ENCODE measurements at places on chromosomes 7 and 10.

GRCh38 chr7:46034056-46034768 lies 113.1 kb upstream of the IGFBP3 start:
- H3K36me3 ChIP-seq, result no peaks in the 10 kb centered on the region
- peak overlapping the region; percentile 66 for H3K27ac ChIP-seq
- DNase-seq, result peak; percentile 55
- H3K4me3 ChIP-seq, result no peak overlapping the region

DNA sequence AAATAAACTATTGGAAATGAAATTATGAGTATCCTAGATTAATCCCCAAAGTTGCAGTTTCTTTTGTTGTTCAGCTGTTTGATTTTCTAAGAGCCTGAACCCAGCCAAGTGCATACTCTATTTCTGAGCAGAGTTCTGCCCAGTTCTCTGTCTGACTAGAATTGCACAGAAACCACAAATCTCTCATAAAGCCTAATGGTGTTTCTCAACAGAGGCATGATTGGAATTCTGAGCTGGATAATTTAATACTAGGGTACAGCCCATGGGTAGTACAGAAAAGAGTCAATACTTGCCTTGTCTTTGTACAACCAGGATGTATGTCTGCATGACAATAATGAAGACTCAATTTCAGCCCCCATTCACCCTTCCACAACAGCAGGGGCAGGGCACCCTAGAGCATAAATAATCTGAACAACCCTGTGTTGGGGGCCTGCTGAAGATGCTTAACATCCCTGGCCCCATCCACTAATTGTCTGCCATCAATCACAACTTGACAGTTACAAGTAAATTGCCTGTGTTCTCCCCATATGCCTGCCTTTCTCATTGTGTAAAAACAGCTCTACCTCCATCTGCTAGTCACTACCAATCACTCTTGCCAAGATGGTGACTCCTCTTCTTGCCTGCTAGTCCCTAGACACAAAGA lies 114.4 kb downstream of the NPSR1 start:
- H3K4me3 ChIP-seq, result no peak overlapping the region
- no peaks in the 10 kb centered on the region for H3K36me3 ChIP-seq
- H3K27me3 ChIP-seq, result no peaks in the 10 kb centered on the region
- no peak overlapping the region for H3K27ac ChIP-seq
- no peaks in the 10 kb centered on the region for H3K4me1 ChIP-seq

GRCh38 chr10:100194711-100195110 lies 8.9 kb upstream of the ERLIN1 start:
- no peaks in the 10 kb centered on the region for H3K27me3 ChIP-seq
- H3K27ac ChIP-seq, result no peak overlapping the region
- H3K4me1 ChIP-seq, result no peaks in the 10 kb centered on the region
- H3K36me3 ChIP-seq, result peaks cover 20% of the 10 kb centered on the region
- DNase-seq, result no peak

GRCh38 chr10:69383558-69383957 lies 33.2 kb downstream of the TACR2 start:
- H3K27ac ChIP-seq, result peak overlapping the region; percentile 94

Measured in HFFc6 (cell line).